Stimulated activated naive B cell treated with anti-CD40 and anti-IgM and Interleukin-4, amounts not matched to agents 10 μg/mL and 1 μg/mL and 100 μg/mL, for 72 hours (primary cell): ENCODE measurements at places on chromosomes 4 and X.

DNA sequence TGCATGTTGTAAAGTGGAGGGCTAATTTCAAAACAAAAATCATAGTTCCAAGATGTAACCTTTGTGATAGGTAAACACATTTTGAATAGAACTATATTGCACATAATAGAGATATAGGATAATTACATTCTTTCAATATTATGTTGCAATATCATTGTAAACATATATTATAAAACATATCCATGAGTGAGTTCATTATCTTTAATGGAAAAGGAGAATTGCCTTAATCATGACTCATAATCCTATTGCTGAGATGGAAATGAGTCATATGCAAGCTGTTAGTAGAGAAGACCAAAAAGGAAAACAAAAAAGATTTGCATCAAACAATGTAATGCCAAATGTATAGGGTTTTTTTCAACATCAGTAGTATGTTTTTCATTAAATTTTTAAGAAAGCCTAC, 73.7 kb upstream of the WDR44 start:
- no peak for DNase-seq

GRCh38 chrX:1027133-1027532, 185.3 kb downstream of the CRLF2 start:
- peak; percentile 47 for DNase-seq

GRCh38 chrX:132258509-132258908, 39.3 kb upstream of the RAP2C start:
- no peak for DNase-seq

DNA sequence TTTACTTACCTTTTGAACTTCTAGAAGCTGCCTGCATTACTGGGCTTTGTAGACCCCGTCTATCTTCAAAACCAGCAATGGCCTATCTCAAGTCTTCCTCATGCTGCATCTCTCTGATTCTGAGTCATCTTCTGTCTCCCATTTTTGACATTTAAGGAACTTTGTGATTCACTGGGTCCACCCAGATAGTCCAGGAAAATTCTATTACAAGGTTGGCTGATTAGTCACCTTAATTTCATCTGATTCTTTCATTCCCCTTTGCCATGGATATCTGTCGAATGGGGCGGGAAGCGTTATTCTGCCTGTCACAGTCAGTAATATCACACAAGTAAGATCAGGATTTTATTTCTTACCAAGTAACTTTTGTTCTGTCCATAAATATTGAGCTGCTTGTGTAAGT, 618.0 kb downstream of the CCSER1 start:
- DNase-seq, result no peak

DNA sequence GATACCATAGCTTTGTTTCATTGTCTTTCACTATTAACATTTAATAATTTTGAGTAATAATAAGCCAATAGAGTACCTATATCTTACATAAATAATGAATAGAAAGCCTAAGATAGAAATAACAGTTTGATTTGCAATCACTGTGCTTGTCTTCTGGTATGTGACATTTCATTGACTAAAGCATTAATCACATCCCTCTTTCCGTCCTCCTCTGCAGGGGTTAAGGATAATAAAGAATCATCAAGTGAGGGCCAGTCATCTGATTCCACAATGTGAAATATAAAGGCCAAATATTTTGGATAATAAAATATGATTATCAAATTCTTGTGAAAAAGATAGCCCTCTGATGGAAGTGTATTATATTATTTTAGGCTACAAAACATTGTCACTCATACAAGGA, 2073.4 kb downstream of the ARAP2 start:
- DNase-seq, result no peak

DNA sequence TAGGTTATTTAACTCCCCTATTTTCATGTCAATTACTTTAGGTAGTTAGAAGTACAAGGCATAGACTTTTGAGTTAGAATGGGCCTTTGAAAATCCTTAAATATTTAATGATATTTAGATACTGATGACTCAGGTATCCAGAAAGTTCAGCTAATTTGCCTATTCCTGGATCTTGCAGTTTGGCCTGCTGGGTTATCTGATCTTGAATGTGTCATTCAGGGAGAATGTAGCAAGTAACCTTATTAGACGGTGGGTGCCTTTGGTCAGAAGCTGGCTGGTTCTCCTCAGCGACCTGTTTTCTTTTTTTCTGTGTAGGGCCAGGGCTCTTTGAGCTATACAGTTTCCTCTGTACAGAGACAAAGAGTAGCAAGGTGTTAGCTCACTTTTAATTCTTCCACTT, 42.0 kb downstream of the MTM1 start:
- no peak for DNase-seq

GRCh38 chr4:145217349-145217748, 37.0 kb upstream of the OTUD4 start:
- DNase-seq, result no peak
